Fibroblast of skin of scalp (primary cell): ENCODE measurements at places on chromosomes 12 and 14.

- no peak for DNase-seq
Observed at GRCh38 chr14:95547272-95547625, 12.4 kb downstream of the GLRX5 start.

GRCh38 chr12:110906083-110906482, 14.3 kb downstream of the MYL2 start:
- no peak for DNase-seq

DNA sequence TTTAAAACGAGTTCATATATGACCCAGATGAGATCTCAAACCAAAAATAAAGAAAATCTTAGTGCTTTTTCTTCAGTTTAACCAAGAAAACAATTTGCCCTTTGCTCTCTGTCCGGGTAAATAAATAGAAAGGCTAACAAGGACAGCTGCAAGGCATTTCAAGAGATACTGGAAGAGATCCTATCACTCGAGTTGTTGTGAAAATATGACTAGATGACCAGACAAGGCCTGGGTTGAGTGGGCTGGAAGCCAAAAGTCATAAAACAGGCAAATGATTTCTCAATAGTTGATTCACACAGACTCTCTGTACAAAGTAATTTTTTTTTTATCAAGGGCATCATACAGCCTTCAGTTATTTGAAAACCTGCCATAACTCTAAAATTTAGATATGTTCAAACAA, 55.9 kb upstream of the AVPR1A start:
- DNase-seq: peak; percentile 1

GRCh38 chr14:95062946-95063345, 94.4 kb downstream of the DICER1 start:
- DNase-seq: no peak

GRCh38 chr12:93009533-93009932, 80.4 kb upstream of the EEA1 start:
- DNase-seq: no peak

DNA sequence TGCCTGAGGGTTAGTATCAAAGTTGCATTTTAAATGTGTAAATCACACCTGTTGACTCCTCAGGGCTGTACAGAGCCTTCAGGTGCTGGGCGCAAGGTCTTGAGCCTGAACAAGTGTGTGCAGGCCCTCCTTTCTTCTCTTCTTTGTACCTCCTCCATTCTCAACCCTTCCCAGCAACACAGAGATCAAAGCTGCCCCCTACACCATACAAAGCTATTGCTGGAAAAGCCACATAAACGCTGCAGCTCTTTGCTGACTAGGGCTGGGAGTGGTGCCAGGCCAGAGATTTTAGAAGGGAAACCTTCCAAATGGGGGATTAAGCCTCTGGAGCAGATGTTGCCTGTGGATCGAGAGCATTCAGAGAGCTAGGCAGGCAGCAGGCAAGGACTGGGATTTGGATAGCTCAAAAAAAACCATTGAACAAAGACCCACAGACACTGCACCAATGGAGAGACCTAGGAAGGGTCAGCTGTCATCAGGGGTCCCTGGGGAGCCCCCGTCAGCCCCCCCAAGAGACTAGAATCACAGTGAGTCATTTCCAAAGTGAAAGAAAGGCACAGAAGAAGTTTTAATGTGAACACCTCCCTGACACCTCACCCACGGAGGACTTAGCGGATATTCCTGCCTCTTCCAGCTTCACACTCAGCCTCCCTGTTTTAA, 18.2 kb upstream of the SUSD6 start:
- DNase-seq: peak; percentile 79

GRCh38 chr14:100975671-100976070, 72.1 kb upstream of the RTL1 start:
- no peak for DNase-seq

- no peak for DNase-seq
Observed at GRCh38 chr14:105042813-105043212, 21.9 kb upstream of the CDCA4 start.

GRCh38 chr14:97524589-97525319, 727.6 kb downstream of the VRK1 start:
- DNase-seq: no peak

DNA sequence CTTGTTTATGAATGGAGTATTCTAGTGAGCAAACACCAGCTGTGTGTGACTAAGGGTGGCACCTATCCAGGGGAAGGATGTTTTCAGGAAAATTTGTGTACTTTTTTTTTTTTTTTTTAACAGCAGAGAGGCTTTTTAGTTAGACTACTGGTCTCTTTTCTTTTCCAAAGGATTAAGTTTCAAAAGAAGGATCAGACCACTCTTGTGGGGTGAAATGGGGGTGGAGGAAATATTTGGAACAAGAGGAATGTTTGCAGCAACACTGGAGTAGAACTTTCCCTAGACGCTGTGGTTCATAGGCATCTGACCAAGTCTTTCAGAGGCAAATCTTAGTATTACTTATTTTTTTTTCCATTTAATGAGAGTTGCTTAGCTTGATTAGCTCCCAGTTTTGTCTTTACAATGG, 21.1 kb downstream of the NUBPL start:
- DNase-seq: peak; percentile 69

- no peak for DNase-seq
Observed at GRCh38 chr12:16070113-16070512, 159.0 kb downstream of the DERA start.

DNA sequence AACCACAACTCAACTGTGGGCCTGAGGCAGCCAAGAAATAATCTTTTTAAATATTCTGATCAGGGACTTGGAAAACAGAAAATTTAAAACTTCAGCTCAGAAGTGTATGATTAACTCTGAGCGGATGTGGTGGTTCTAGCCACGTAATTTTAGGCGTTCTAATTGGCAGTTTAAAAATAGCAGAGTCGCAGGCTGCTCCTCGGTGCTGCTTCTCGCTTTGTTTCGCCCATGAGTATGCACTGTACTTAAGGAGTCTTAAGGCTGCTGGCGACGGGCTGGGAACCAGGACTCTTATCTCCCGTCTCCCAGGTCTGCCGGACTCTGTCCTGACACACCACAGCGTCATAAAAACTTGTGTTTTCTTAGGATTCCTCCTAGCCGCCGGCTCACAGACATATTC, 113.4 kb upstream of the PELI2 start:
- peak; percentile 65 for DNase-seq

DNA sequence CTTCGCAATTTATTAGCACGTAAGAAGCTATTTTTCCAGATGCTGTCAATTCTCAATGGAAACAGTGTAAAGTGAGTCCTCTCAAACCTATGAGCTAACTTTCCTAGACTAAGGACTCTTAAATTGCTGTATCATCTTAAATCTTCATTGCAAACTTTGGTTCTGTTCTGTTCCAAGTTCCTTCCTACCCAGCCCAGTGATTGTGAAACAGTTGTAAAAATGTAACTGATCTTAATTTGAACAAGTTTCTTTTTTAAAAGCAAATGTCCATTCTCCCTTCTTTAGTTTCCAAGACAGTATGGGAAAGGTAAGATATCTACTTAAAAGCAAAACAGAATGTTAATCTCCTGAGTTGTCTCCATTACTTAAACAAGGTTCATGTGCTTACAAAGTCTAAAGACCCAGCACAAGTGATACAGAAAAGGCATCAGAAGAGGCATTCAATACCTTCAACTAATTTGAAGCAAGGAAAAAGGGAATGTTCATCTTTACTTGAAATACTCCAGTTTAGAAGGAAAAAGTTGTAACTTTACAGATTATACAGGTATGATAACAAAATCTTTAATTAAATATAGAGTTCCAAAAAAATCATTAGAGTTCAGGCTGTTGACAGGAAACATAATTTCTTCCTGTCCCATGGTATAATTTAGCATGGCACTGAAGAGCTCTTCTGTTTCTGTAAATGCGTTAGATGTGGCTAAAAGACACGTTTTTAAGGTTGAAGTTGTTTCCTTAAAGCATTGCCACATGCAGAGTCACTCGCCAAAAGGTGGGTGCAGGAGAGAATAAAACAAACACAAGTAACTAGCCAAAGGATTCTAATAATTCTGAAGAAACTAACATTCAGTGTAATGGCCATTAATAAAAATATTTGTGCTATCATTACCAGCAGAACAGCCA, 101.5 kb upstream of the USP15 start:
- DNase-seq: no peak

DNA sequence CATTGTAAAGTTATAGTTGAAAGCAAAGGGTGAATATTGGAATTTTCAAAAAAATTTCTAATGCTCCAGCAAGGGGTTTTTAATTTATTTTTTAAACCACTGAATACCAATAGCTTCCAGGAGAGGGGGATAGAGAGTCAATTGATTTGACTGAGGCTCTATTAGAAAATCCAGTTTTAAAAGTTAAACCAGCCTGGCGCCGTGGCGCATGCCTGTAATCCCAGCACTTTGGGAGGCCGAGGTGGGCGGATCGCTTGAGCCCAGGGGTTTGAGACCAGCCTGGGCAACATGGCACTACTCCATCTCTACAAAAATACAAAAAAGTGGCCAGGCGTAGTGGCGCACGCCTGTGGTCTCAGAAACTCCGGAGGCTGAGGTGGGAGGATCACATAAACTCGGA, 150.1 kb downstream of the SLC38A4 start:
- peak; percentile 68 for DNase-seq

DNA sequence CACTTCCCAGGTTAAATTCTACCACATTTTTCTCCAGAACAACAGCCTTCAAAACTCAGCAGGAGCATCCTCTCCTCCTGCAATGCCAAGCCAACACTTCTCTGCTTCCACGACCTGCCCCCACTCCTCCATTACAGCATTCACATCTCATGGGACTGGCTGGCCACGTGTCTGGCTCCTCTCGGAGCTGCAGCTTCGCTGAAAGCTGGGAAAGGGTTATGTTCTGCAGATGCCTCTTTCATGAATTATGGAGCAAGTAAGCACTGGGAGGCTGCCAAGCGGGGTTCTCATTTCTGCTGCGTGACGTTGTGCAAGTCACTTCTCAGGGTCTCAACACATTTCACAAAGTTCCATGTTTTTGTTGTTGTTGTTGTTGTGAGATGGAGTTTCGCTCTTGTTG, 142.2 kb upstream of the RFLNA start:
- DNase-seq: peak; percentile 85

GRCh38 chr12:116199160-116199706, 78.3 kb downstream of the MED13L start:
- no peak for DNase-seq

DNA sequence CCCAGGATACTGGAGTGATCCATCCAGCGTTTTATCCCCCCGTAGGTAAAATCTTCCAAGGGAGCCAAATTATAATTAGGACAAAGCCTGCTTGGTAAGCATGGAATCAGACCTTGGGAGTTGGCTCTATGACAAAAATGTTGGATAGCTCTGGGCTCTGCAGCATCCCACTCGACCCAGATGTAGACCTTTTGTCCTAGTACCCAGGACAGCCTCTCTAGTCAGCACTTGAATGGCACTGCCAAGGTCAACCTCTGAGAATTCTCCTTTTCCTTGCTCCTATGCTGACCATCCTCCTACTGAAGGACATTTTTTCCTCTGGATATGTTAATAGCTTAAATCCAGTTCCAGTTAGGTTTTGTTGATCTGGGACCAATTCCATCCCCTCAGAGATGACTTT, 104.7 kb upstream of the SLC35F4 start:
- DNase-seq: no peak

DNA sequence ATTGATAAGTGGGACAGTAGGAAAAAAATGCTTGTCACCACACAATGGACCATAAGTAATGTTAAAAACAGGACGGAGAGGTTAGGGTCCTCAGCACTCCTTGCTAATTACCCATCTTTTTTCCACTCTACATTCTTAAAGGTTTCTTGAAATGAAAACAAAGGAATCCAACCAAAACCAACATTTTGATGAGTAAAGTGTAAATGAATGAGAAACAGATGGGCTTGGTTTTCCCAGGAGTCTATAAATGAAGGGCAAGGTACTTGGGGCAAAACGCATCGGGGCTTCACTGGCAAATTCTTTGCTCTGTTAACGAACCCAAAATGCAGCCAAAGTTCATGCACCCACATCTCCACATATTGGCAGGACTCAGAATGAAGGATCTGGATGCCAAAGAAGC, 129.2 kb upstream of the BMP4 start:
- peak; percentile 6 for DNase-seq

- no peak for DNase-seq
Observed at GRCh38 chr12:27937768-27938167, 34.8 kb downstream of the PTHLH start.

GRCh38 chr14:63670692-63671091, 29.0 kb upstream of the WDR89 start:
- no peak for DNase-seq

DNA sequence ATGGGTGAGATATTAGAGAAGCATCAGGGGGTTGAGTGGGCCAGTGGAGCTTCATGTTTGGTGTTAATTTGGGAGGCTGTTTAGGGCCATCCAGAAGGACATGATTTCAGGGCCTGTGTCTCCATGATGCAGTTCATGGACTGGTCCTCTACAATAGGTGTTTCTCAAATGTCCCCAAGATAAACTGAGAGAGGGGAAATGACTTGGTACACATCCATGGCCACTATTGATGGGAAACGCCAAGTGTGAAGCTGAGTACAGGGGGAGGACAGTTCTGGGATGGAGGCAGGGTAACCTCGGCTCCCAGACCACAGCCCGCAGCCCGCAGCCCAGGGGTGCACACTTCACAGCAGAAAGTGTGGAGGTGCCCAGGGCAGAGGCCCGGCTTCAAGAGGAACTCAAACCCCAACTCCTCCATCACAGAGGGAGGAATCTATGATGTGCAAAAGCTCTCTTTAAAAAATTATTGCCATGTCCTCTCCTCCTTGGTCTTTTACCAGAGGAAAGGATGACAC, 33.3 kb downstream of the CACNA2D4 start:
- no peak for DNase-seq

DNA sequence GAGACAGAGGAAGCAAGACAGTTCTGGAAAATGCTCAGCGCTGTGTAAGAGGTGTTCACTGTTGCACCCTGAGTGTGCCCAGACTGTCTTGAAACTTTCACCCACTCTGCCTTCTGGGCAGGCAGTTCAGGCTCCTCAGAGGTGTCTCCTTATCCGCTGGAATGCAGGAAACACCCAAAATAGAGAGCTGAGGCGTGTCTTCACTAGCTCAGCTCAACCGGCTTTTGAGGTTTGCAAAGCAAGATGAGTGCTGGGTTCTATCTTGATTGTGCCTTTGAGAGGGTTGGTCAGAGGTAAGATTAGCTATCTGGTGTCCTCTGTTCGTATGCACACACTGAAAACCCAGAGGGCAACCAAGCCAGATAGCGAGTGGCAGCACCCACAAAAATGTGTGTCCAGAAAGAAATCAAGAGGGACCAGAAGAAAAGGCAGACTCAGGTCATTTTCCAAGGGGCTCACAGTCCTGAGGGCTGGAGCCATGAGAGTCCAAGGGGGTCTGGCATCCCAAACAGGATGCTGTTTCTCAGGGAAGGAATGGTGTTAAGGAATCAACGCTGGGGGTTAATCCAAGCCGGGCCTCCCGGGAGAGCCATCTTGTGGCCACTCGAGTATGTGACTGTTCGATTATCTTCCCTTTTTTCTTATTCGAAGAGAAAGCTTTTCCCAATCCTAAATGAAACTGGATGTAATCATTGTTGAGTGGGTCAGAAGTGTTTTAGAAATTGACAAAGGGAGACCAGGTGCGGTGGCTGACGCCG, 47.1 kb downstream of the TBX3 start:
- peak; percentile 12 for DNase-seq

GRCh38 chr12:27424631-27425230, 21.8 kb upstream of the SMCO2 start:
- DNase-seq: peak; percentile 76

GRCh38 chr14:75595226-75595625, 16.8 kb downstream of the FLVCR2 start:
- no peak for DNase-seq
